Cortex of kidney (tissue), 1 donor: ENCODE measurements at places on chromosomes 4 and X.

DNA sequence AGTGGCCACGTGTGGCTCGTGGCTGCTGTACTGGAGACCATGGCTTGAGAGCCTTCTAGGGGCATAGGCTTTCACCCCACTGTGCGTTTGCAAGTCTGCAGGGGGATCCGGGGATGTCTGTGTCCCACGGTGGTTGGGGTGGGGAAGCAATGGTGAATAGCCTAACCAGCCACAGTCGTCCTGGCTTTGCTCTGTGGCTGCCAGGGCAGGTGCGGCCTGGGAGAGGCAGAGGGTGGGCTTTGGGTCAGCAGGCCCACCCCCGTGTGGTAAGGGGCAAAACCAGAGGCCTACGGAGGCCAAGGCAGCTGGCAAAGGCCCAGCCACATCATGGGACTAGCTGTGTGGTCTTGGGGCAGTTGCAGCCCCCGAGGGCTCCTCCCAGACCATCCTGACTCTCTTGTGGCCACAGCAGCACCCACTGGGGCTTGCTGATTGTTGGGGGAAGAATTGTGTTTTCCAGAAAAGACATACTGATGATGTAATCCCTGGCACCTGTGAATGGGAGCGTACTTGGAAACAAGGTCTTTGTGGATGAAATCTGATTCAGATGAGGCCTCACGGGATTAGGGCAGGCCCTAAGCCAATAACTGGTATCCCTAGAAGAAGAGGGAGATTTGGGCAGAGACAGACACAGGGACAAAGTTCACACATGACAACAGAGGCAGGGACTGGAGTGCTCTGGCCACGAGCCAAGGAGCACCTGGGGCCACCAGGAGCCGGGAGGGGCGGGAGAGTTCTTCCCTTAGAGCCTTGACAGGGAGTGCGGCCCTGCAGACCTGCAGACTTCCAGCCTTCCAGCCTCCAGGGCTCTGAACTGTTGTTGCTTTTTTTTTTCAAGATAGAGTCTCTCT lies 2.9 kb downstream of the CPZ start:
- no peak for DNase-seq

GRCh38 chr4:185358514-185358913 lies 37.2 kb downstream of the LRP2BP start:
- no peak for DNase-seq

DNA sequence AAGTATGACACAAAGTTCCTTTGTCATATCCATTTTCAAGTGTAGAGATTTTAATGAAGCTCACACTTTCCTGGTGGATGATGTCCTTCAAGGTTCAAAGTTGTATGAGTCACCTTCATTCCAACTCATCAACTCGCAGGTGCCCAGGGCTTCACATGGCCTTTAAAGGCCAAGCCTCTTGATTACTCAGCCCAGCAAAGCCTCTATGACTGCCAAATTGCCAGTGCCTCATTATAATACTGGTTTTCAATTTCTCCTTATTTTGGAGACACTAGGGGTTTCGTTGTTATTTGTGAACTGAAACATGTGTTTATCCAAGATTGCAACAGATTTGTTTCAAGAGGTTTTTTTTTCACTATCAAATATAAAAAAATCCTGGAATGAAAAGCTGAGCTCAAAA lies 45.9 kb upstream of the PPP3CA start:
- no peak for DNase-seq

DNA sequence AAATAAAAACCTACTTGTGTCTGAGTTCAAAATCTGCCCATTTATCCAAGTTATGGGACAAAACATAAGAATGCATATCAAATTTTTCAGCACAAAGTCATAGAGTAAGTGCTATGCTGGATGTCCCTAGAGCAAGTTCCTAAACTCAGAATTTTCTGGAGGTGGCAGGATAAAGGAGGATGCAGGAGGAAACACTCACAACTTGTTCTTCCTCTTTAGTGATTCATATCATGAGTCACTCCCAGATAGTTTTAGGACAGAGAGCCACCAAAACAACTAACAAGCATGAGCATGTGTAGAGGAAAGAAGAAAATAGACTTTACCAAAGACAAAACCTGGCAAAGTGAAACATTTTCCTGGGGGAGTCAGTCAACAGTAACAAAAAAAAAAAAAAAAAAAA lies 302.7 kb downstream of the KCTD8 start:
- no peak for DNase-seq

DNA sequence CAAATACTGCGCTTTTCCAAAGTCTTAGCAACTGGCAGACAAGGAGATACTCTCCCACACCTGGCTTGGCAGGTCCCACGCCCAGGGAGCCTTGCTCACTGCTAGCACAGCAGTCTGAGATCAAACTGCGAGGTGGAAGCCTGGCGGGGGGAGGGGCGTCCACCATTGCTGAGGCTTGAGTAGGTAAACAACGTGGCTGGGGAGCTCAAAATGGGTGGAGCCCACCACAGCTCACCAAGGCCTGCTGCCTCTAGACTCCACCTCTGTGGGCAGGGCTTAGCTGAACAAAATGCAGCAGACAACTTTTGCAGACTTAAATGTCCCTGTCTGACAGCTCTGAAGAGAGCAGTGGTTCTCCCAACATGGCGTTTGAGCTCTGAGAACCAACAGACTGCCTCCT lies 23.0 kb upstream of the NFKB1 start:
- no peak for DNase-seq

DNA sequence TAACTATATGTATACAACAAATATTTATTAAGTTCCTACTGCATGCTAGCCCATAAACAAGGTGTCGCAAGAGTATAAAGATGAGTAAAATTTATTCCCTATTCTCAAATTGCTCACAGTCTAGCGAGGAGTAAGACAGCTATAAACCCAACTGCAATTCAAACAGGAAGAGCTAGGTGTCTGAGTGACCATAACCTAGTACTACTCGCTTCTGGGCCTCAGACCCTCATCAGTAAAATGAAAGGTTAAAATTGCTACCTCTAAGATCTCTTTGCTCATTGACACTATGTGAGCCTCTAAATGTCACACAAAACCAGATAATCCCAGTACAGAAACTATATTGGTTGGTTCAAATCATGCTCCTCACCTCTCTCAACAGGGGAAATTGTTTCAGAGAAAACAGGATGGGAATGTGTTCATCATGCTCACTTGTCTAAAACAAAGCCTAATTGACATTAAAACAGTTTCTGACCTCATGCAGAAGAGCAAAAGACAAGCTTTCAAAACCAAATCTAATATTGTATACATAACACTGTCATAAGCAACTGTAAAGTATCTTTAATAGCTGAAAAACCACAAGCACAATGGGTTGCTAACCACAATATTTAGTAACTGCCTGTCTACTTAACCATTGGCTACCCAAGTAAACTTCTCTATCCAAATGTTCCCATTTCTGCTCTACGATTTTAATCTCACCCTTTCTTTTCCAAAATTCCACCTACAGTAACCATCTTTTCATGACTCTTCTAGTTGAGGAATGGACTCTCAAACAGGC lies 264.6 kb upstream of the FMR1 start:
- DNase-seq, result no peak

DNA sequence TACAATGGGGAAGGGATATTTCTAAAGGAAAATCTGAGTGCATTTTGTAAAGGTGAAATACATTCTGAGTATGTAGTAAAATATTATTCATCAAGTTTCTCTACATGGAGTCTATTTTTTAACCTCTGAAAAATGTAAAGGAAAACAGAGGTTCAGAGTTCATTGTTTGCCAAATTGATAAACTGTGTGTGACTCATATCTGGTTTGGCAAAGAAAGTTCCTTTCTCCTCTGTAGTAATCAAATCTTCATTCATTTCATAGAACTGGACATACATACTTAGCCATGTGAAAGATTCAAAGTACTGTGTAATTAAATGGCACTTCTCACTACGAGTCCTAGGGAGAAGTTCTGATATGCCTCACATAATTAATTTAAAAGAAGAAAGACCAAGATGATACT lies 61.6 kb downstream of the HPGD start:
- no peak for DNase-seq

GRCh38 chr4:3039706-3040366 lies 34.5 kb downstream of the HTT-AS start:
- DNase-seq, result no peak

GRCh38 chrX:149471397-149471796 lies 33.7 kb downstream of the IDS start:
- no peak for DNase-seq

- DNase-seq, result no peak
Observed at GRCh38 chrX:46704767-46705386, 54.0 kb downstream of the SLC9A7 start.

DNA sequence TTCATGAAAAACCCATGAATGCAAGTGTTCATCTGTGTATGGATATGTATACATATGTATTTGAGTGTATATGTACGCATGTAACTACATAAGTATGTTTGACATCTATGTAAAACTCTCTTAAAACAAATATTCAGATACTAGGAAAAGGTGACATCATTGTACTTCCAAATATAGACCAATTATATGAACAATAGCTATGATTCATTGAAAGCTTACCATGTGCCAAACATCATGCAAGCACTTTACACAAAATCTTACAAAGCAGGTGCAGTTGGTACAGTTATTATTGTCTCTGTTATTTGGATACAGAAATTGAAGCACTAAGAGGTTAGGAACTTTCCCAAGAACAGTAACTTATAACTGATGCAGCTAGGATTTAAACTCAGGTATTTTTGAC lies 21.4 kb downstream of the MAGEB17 start:
- DNase-seq, result no peak

DNA sequence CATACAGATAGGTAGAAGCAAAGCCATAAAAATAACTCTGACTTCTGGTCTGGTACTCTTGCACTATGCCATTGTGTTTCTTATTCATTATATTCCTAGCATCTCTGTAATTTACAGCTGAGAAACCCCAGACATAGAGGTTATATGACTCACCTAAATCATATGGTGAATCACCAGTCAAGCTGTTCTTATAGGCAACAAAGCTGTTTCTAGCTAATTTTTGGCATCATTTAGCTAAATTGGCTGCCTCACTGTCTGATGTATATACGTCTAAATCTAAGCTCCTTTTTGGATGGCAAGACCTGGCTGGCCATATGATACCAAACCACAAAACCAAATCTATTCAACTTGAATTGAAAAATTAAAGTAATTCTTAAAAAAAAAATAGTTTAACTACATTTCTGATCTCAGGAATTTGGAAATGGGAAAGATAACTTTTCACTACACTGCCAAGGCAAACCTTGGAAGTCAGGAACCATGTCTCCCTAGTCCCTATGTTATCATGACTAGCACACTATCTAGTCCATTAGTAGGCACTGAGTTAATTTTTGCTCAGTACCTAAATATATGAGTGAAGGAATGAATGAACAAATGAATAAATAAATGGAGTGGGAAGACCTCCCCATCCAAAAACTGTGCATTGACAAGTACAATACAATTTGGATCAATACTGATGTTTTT lies 41.3 kb upstream of the STAG2 start:
- no peak for DNase-seq

DNA sequence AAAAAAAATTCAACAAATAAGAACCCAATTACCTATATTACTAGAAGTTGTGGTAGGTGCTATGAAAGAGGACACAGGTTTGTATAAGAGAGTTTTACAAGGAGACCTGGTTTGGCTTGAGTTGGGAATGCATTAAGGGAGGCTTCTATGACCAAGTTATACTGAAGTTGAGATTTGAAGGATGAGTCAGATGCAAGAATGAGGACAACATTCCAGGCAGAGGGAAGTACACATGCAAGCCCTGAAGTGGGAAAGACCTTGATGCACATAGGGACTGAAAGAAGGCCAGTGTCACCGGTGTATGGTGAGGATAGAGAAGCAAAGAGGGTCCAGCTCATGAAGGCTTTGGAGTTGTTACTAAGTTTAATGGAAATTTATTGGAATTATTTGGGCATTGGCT lies 52.2 kb downstream of the ANK2 start:
- DNase-seq, result no peak

DNA sequence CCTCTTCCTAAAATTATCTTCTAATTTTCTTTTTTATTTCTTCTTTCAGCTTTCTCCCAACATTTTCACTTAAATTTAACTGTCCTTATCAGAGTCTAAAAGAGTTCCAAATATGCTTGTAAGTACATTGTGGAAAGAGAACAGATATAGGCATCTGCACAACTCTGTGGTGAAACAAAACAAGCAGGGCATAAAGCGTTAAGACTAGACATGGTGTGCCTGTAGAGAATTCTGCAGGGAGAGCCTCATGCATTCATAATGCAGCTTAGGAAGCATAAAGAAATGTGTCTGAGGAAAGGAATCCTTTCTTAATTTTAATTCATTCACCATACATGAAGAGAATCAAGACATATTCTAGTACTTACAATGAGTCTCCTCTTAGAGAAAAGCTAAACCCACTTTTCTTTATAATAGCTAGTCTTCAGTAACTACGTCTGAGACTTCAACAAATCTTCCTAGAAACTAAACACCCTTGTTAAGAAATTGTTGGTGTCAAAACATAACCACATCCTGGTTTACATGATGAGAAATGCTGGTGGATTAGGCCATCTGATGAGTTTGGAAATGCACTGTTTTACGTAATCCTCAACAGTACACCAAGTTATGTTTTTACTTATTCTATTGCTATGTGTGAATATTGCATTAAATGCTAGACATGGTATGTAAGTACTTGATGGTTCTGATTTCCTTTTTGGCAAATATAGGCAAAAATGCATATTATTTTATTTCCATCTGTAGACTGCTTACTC lies 307.8 kb upstream of the GIMD1 start:
- DNase-seq, result no peak

GRCh38 chr4:3106339-3107186 lies 32.1 kb downstream of the HTT start:
- DNase-seq, result no peak

- DNase-seq, result no peak
Observed at GRCh38 chr4:112823606-112824005, 186.7 kb downstream of the LARP7 start.

DNA sequence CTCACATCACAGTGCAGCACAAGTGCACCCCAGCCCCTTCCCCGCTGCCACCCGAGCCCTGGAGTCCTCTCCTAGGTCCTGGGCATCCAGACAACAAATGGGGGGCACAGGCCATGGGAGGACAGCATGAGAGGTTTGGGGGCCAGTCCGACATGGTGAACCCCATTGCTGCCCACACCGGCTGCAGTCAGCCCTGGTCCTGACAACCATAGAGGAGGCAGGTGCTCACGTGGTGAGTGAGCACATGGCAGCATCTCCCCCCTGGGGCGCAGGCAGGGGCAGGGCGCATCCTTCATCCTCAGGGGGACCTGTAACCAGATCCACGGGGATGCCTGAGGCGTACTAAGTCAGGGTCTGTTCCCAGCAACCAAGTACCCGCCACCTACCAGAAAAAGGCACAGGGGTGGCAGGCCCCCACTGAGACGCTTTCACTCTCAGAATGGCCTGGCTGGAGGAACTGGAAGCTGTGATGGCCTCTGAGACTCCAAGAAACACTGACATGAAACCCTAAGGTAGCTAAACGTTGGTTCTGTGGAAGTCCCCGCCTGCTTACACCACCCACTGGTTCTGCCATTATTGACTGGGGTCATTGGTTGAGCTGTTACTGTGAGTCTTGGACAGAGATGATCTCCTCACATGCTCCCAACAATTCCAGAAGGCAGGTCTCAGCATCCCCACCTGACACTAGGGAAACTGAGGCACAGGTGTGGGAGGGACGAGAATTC lies 6.5 kb downstream of the ZFYVE28 start:
- DNase-seq, result no peak

DNA sequence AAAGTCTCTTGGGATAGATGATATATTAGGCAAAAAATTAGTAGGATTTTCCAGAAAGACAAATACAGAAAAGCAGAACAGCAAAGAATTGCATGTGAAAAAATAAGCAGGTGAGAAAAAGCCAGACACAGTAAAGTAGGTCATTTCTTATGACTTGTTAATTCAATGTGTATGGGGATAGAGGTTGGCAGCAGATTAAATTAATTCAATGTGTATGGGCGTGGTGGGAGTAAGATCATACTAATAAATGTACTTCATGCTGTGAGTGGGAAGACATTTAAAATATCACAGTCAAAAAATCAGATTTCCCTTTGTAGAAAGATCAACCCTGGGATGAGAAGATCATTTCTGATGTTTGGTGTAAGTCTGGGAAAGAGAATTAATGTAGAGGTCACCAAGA lies 1146.4 kb upstream of the INTU start:
- DNase-seq, result no peak
